Body of pancreas (tissue), 4 donors: ENCODE measurements at places on chromosomes 1 and 21. TPM values are rescaled to one million over a fixed set of nuclear protein-coding genes. Genes with fewer than 3 reads are reported as not detected.

GRCh38 chr1:225897595-225898514 lies 8.9 kb upstream of the LEFTY1 start:
- DNase-seq = no peak
- no peaks in the 10 kb centered on the region for H3K36me3 ChIP-seq
- peak overlapping the region; percentile 82 for H3K27ac ChIP-seq
- H3K27me3 ChIP-seq = no peaks in the 10 kb centered on the region

DNA sequence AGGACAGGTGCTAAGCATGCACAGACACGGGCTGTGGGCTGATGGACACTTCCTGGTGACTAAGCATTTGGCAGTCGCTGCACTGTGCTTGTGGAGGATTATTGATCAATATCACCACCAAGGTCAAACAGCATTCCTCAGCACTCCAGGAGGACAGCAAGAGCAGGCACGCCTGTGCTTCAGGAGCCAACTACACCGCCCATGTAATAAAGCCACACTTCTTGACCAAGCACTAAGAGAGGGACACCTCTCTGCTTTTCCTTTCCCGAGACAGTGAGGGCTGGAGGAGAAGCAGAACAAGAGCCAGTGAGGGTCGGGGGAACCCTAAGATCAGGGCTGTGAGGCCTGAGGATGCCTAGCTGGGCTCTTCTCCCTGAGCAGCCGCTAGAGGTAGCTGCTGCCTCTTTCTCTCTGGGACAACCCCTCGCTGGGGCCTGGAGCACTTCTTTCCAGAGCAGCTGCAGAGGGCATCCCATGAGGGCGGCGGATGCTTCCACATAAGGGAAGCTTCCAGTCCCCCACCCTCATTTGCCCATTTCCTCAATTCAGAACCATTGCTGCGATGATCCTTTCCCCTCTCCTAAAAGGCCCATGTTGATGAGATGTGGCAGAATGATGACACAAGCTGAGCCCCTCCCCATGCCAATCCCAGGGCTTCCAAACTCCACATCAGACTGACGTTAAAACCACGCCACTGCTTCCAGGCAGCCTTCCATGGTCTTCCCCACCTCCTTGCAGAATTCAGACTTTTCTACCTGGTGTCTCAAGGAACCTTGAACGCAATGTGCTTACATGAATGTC lies 19.1 kb downstream of the RAB7B start:
- no peak overlapping the region for H3K4me3 ChIP-seq
- H3K4me1 ChIP-seq = peaks cover 33% of the 10 kb centered on the region
- DNase-seq = peak; percentile 70
- no peaks in the 10 kb centered on the region for H3K27me3 ChIP-seq
- no peaks in the 10 kb centered on the region for H3K36me3 ChIP-seq

DNA sequence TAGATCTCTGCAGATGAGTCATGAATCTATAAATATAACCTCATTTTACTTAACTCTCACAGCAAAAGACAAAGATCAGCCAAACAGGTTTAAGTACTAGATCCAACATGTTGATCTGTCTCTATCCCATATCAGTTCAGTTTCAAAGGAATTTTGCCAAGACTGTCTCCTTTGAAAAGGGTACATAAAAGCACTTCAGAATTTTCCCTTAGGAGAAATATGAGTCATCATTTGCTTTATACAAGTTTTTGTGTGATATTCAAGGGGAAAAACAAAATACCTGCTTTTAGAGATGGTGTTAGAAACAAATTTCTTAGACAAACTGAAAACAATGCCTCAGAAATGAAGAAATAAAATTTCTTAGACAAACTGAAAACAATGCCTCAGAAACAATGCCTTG lies 73.5 kb upstream of the LRRC7 start:
- no peak overlapping the region for H3K27ac ChIP-seq
- no peak for DNase-seq
- no peaks in the 10 kb centered on the region for H3K4me1 ChIP-seq
- no peaks in the 10 kb centered on the region for H3K27me3 ChIP-seq

GRCh38 chr1:207826557-207827487 lies 75.0 kb downstream of the CD46 start:
- H3K27me3 ChIP-seq = no peaks in the 10 kb centered on the region
- peak; percentile 52 for DNase-seq
- peak overlapping the region; percentile 97 for H3K27ac ChIP-seq
- H3K36me3 ChIP-seq = no peaks in the 10 kb centered on the region
- no peak overlapping the region for H3K4me3 ChIP-seq

DNA sequence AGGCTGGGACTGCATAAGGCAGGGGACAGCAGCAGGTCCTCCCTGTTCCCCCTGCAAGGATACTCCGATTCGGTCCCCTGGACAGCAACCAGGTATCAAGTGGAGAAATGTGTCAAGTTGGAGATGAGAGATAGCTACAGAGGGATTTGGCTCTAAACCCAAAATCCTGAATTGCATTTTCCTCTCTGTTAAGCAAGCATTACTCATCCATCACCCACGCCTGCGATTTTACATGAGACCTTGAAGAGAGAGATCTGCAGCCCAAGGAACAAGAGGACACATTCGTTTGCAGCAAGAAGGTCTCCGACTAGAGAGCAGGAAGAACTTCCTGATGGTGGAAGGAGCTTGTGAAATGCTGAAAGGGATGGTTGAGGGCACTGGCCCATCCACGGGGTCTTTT lies 21.9 kb downstream of the SYT2 start:
- no peak for DNase-seq
- no peaks in the 10 kb centered on the region for H3K36me3 ChIP-seq
- no peak overlapping the region for H3K27ac ChIP-seq
- H3K27me3 ChIP-seq = no peaks in the 10 kb centered on the region
- no peaks in the 10 kb centered on the region for H3K4me1 ChIP-seq

GRCh38 chr1:78762113-78762512 lies 112.5 kb downstream of the IFI44 start:
- no peak overlapping the region for H3K27ac ChIP-seq
- H3K36me3 ChIP-seq = no peaks in the 10 kb centered on the region
- no peaks in the 10 kb centered on the region for H3K4me1 ChIP-seq
- no peak for DNase-seq
- no peaks in the 10 kb centered on the region for H3K27me3 ChIP-seq

DNA sequence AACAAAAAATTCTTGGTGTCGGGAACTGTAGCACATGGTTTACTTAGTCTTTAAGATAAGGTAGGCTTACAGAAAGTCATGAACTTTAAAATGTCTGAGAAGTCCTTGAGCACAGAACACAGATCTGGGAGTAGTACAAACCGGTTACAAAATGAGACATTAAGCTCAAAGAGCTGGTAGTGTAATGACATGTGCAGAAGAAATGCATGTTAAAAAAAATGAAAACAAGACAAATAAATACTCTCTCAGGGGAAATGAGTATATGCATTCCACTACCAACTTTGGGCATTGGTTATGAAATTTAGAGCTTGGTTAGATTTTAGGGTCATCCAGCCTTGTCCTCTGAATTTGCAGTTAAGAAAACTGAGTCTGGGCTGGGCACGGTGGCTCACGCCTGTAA lies 91.5 kb upstream of the F3 start:
- no peak for DNase-seq
- H3K36me3 ChIP-seq = no peaks in the 10 kb centered on the region
- peak overlapping the region; percentile 39 for H3K27ac ChIP-seq
- H3K4me1 ChIP-seq = peaks cover 50% of the 10 kb centered on the region
- H3K27me3 ChIP-seq = no peaks in the 10 kb centered on the region

GRCh38 chr1:111559736-111560279 lies 56.4 kb upstream of the ADORA3 start:
- no peaks in the 10 kb centered on the region for H3K4me1 ChIP-seq
- H3K27me3 ChIP-seq = no peaks in the 10 kb centered on the region
- no peak for DNase-seq

GRCh38 chr1:230877146-230877923 lies 9.0 kb upstream of the C1orf198 start:
- H3K27ac ChIP-seq = no peak overlapping the region
- H3K27me3 ChIP-seq = no peaks in the 10 kb centered on the region
- H3K4me1 ChIP-seq = no peaks in the 10 kb centered on the region
- no peak overlapping the region for H3K4me3 ChIP-seq
- H3K36me3 ChIP-seq = no peaks in the 10 kb centered on the region

DNA sequence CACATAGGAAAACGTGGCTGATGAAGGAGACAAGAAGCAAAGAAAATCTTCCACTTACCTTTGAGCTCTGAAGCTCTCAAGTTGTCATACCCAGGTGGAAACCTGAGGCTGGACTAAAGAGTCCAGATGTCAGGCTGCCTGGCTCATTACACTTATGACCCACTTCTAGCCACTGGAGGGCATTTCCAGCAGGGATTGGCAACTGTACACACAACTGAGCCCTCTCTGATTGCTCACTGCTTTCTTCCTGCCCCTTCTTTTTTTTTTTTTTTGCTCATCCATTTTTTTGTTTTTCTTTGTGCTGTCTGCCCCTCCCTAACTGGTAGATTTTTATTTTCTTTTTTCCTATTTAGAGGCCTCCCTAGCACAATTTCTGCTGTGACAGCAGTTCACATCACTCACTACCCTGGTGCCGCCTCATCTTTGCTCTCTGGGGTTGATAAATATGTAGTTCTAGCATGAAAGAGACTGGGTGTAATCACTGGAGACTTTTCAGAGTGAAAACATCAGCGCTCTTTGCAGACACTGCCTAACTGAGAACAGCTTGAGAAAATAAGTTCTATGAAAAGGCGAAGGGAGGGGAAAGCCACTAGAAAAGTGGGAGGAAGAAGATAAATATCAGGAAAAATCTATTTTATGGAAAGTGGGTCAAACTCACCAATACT lies 334.5 kb downstream of the NUF2 start:
- no peaks in the 10 kb centered on the region for H3K36me3 ChIP-seq
- DNase-seq = no peak
- H3K27ac ChIP-seq = no peak overlapping the region

DNA sequence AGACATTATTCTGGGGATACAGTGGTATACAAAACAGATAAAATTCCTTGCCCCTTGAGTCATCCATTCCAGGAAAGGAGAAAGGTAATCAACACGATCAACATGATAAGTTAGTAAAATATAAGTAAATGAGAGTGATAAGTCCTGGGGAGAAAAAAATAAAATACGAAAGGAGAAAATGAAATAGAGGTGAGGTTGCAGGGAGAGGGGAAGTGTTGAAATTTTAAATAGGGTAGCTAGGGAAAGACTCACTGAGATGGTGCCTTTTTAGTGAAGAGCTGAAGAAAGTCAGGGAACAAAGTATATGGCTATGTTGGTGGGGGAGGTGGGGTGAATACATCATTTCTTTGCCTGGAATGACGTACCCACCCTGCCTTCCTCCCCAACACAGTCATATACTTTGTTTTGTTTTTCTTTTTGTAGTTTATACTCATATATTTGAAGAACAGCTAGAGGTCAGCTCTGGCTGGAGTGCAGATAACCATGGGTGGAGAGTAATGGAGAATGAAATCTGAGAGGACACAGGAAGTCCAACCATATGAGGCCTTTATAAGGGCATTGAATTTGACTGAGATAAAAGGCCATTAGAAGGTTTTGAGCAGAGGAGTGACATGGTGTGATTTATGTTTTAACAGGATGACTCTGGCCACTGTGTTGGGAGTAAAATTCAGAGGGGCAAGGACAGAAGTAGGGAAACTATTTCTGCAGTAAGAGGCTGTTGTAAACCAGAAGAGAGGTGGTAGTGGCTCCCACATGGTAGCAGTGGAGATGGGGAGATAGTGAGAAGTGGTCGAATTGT lies 54.8 kb downstream of the OSBPL9 start:
- H3K36me3 ChIP-seq = no peaks in the 10 kb centered on the region
- no peaks in the 10 kb centered on the region for H3K27me3 ChIP-seq
- peaks cover 12% of the 10 kb centered on the region for H3K4me1 ChIP-seq
- no peak for DNase-seq
- no peak overlapping the region for H3K27ac ChIP-seq

GRCh38 chr1:115969509-115969908 lies 6.8 kb upstream of the SLC22A15 start:
- H3K27ac ChIP-seq = no peak overlapping the region
- no peak overlapping the region for H3K4me3 ChIP-seq
- H3K4me1 ChIP-seq = no peaks in the 10 kb centered on the region

DNA sequence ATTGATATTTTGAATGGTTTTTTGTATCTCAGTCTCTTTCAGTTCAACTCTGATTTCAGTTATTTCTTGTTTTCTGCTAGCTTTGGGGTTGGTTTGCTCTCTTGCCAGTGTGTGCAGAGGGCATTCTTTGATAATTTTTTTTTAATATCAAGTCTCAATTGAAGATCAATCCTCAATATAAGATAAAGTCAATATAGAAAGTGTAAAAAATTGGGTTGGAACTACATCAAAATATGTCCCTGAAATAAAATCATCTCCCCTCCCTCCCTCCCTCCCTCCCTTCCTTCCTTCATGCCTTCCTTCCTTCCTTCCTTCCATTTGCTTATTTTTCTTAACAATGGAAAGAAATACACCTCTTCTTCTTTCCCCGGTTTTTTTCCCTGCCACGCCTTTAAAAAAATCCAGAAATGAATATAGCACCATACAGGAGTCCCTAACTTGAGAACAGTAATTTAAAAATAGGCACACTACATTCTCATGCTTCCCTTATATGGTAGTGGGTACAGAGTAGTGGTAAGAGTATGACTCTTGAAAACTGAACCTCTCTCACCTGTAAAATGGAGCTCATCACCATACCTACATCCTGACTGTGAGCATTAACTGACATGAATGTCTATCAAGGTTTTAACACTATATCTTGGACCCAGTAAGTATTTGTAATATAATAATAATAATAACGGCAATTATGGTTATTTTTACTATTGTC lies 221.9 kb downstream of the GIPC2 start:
- H3K4me1 ChIP-seq = no peaks in the 10 kb centered on the region
- H3K4me3 ChIP-seq = no peak overlapping the region
- H3K36me3 ChIP-seq = no peaks in the 10 kb centered on the region
- H3K27me3 ChIP-seq = no peaks in the 10 kb centered on the region

GRCh38 chr1:18761948-18762840 lies 97.3 kb downstream of the TAS1R2 start:
- H3K27me3 ChIP-seq = no peaks in the 10 kb centered on the region
- no peaks in the 10 kb centered on the region for H3K4me1 ChIP-seq
- H3K36me3 ChIP-seq = no peaks in the 10 kb centered on the region

The CD2 gene
- total RNA-seq = not detected

The IKBKE gene
- 5.4 TPM for total RNA-seq

The RGS7 gene
- 0.26 TPM for total RNA-seq

The WNT4 gene
- total RNA-seq = 0.52 TPM

The DYNLT5 gene
- total RNA-seq = not detected

The COL16A1 gene
- total RNA-seq = 15.8 TPM

The C8B gene
- total RNA-seq = not detected

The TNFSF18 gene
- total RNA-seq = not detected

The OR10J1 gene
- total RNA-seq = not detected

The DEPDC1 gene
- total RNA-seq = not detected
